DMS 273 treated with DMSO at 0.1 percent for 48 hours (cell line): ENCODE measurements at places on chromosomes 5 and 9.

DNA sequence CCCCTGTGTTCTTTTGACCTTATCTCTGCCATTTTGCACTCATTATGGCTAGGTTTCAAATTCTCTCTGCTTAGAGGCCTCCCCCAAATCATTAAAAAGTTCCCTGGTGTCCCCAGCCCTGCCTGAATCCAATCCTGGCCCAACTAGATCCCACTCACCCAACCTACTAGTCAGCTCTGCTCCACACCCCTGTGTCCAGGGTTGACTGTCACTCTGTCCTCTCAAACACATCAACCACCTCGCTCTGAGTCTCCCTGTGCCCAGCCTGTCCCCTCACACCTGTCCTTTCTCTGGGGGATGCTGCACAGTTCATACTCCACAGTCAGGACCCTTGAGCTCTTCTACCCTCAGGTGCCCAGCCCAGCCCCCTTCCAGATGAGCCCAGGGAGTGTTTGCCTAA, 154.2 kb upstream of the SV2C start:
- no peak for DNase-seq

- DNase-seq, result no peak
Measured at GRCh38 chr5:172837640-172838039, 3.6 kb downstream of the ERGIC1 start.

GRCh38 chr5:179245031-179245430, 100.2 kb downstream of the ADAMTS2 start:
- DNase-seq, result no peak

GRCh38 chr5:153784277-153784676, 254.4 kb downstream of the FAM114A2 start:
- DNase-seq, result no peak
